Common myeloid progenitor, CD34-positive (primary cell): ENCODE measurements at places on chromosomes 2 and 18.
A peak's percentile ranks its signal among the peaks of the same experiment; 100 is the strongest.

DNA sequence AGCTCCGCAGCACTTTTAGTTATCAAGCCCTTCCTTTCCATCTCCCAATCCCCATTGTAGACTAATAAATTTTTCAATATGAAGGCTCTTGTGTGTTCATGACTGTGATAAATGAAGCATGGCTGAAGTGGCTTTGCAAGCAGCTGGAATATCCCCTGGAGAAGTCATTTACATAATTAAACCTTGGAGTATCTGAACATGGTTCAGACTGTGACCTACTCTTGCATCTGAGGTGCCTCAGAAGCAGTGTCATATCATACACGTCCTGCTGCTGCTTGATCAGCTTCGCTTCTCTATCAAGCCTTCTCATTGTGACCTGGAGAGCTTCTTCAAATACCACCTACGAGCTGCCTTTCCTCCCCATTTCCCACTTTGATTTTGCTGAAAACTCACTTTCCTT lies 48.4 kb upstream of the ZNF397 start:
- H3K27ac ChIP-seq, result no peak overlapping the region
- no peak overlapping the region for H3K4me3 ChIP-seq
- no peaks in the 10 kb centered on the region for H3K27me3 ChIP-seq
- DNase-seq, result no peak
- H3K36me3 ChIP-seq, result no peaks in the 10 kb centered on the region
- H3K4me1 ChIP-seq, result peaks cover 2% of the 10 kb centered on the region

GRCh38 chr2:191105082-191105481 lies 45.7 kb downstream of the STAT4 start:
- no peak overlapping the region for H3K4me3 ChIP-seq
- peaks cover 3% of the 10 kb centered on the region for H3K4me1 ChIP-seq
- DNase-seq, result no peak
- H3K27ac ChIP-seq, result no peak overlapping the region
- H3K27me3 ChIP-seq, result no peaks in the 10 kb centered on the region

DNA sequence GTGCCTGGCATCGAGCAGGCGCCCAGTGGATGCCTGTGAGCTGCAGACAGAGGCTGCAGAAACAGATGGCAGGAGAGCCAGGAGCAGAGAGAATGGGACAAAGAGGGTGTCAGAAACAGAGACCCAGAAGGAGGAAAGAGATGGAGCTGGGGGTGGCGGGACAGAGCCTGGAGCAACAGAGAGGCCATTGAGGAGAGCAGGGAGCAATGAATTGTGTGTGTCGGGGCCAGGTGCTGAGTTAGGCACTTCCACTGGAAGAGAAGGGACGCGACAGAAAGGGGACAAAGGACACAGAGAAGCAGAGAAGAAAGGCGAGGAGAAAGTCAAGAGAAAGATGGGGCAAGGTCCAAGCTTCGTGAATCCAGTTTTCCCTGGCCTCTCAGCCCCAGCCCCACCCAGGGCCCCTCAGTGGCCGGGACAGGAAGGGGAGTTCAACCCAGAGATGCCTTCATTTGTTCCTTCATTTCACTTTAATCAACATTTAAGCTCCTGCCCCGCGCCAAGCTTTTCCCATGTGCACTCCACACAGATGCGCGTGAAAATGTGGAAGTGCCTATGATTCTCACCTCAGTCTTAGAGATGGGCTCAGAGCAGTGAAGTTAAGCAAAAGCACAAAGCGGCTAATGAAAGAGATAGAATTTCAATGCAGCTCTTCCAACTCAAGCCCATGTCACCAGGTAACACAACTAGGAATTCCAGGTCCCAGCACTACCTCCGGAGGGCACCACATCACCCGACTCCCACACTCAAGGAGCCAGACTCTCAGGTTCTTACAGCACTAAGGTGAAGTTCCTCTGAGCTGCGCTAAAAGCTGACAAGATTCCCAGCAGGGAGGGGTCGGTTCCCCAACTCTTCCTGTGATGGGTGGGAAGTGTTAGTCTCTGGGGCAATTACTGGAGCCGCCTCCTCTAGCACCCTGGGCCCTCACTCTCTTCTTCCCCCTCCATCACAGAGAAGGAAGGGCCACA lies 55.1 kb downstream of the TNS1 start:
- no peak overlapping the region for H3K4me3 ChIP-seq
- no peaks in the 10 kb centered on the region for H3K27me3 ChIP-seq
- H3K36me3 ChIP-seq, result no peaks in the 10 kb centered on the region
- H3K4me1 ChIP-seq, result peaks cover 17% of the 10 kb centered on the region
- H3K27ac ChIP-seq, result no peak overlapping the region

DNA sequence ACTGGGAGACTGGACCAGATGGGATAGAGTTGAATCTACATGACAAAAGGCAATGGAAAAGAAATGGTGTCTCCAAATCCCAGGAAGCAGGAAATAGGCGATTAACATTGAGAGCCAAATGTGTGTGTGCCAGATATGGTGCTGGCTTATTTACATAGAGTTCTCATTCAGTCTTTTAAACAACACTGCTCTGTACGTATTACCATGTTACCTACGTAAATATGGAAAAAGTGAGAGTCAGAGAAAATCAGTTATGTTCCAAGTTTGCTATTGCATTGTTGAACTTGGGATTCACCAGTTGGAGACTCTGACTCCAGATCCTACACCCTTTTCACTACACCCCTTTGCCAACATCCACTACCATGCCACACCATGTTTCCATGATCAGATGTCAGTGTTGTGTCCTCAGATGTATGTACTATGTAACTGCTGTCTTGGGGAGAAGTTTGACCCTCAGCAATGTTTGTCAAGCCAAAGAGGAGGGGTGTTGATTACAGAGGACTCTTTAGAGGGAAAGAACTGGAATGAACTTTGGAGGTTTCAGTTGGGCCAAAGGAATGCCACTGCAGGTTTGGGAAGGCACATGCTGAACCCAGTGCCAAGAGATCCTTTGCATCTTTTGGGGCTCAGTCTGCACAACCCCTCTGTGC lies 19.6 kb upstream of the GREB1 start:
- H3K4me1 ChIP-seq, result no peaks in the 10 kb centered on the region
- H3K27me3 ChIP-seq, result peaks cover 10% of the 10 kb centered on the region
- DNase-seq, result no peak

GRCh38 chr2:75100011-75100800 lies 99.1 kb downstream of the TACR1 start:
- no peaks in the 10 kb centered on the region for H3K36me3 ChIP-seq
- no peak overlapping the region for H3K27ac ChIP-seq
- H3K27me3 ChIP-seq, result no peaks in the 10 kb centered on the region
- no peak overlapping the region for H3K4me3 ChIP-seq

GRCh38 chr2:27033253-27033852 lies 588 bp downstream of the TMEM214 start:
- peak overlapping the region; percentile 89 for H3K27ac ChIP-seq
- peak overlapping the region; percentile 93 for H3K4me3 ChIP-seq

GRCh38 chr18:10937743-10938640 lies 211.4 kb downstream of the PIEZO2 start:
- H3K27me3 ChIP-seq, result no peaks in the 10 kb centered on the region
- H3K36me3 ChIP-seq, result no peaks in the 10 kb centered on the region
- DNase-seq, result no peak
- H3K4me3 ChIP-seq, result no peak overlapping the region
- no peak overlapping the region for H3K27ac ChIP-seq

GRCh38 chr2:86775338-86775737 lies 15.4 kb downstream of the CD8A start:
- H3K27me3 ChIP-seq, result no peaks in the 10 kb centered on the region
- no peak for DNase-seq
- no peaks in the 10 kb centered on the region for H3K4me1 ChIP-seq
- H3K27ac ChIP-seq, result no peak overlapping the region
- H3K4me3 ChIP-seq, result no peak overlapping the region
- peaks cover 35% of the 10 kb centered on the region for H3K36me3 ChIP-seq

- H3K27ac ChIP-seq, result no peak overlapping the region
- H3K27me3 ChIP-seq, result no peaks in the 10 kb centered on the region
- H3K4me1 ChIP-seq, result no peaks in the 10 kb centered on the region
- H3K4me3 ChIP-seq, result no peak overlapping the region
- H3K36me3 ChIP-seq, result peaks cover 16% of the 10 kb centered on the region
- peak; percentile 52 for DNase-seq
Measured at GRCh38 chr2:190277234-190278112, 42.2 kb downstream of the HIBCH start.

GRCh38 chr2:98478088-98478551 lies 33.5 kb downstream of the INPP4A start:
- no peak overlapping the region for H3K27ac ChIP-seq
- no peaks in the 10 kb centered on the region for H3K27me3 ChIP-seq
- DNase-seq, result no peak
- peaks cover 45% of the 10 kb centered on the region for H3K4me1 ChIP-seq
- no peak overlapping the region for H3K4me3 ChIP-seq

- H3K27me3 ChIP-seq, result no peaks in the 10 kb centered on the region
- H3K36me3 ChIP-seq, result no peaks in the 10 kb centered on the region
- H3K27ac ChIP-seq, result peak overlapping the region; percentile 70
- H3K4me1 ChIP-seq, result peaks cover 18% of the 10 kb centered on the region
- peak; percentile 16 for DNase-seq
Measured at GRCh38 chr2:171409436-171409971, 24.3 kb downstream of the METTL8 start.

DNA sequence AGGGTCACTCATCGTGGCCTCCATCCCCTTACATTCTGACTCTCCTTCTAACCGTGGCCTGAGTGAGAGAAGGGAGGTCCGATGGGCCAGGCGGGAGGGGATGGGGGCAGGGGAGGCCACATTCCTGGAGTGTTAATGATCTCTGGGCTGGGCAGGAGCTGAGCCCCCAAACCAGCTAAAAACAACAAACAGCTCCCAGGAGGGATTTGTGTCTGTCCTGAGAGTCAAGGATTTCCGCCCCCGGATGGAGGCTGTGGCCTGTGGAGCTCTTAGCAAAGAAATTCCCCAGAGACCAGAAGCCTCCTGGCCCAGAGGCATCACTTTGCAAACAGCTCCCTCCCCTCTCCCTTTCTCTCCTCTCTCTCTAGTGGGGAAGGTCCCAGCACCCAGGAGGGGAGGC lies 23.5 kb downstream of the EMX1 start:
- no peaks in the 10 kb centered on the region for H3K4me1 ChIP-seq
- H3K4me3 ChIP-seq, result no peak overlapping the region
- H3K36me3 ChIP-seq, result peaks cover 3% of the 10 kb centered on the region
- DNase-seq, result no peak
- no peak overlapping the region for H3K27ac ChIP-seq
- peaks cover 2% of the 10 kb centered on the region for H3K27me3 ChIP-seq
